ENCODE measurements at places on chromosomes 4 and X.
A peak's percentile ranks its signal among the peaks of the same experiment; 100 is the strongest.

DNA sequence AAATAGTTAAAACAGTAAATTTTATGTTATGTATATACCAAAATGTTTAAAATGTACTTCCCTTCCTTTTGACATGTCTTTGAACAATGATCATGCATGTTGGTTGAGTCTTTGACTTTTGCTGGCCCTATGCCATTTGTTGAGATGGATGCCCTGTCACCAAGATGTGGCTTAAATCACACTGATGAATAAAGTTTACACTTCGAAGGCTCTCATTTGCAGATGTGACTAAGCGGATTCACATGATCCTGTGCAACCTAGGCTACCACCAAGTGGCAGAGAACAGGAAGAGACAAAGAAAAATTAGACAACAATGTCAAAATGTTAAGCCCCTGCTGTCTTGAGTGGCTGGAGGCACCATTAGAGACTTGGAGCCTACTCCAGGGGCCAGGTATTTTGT, 139.9 kb downstream of the RAB28 start:
- no peak for DNase-seq

DNA sequence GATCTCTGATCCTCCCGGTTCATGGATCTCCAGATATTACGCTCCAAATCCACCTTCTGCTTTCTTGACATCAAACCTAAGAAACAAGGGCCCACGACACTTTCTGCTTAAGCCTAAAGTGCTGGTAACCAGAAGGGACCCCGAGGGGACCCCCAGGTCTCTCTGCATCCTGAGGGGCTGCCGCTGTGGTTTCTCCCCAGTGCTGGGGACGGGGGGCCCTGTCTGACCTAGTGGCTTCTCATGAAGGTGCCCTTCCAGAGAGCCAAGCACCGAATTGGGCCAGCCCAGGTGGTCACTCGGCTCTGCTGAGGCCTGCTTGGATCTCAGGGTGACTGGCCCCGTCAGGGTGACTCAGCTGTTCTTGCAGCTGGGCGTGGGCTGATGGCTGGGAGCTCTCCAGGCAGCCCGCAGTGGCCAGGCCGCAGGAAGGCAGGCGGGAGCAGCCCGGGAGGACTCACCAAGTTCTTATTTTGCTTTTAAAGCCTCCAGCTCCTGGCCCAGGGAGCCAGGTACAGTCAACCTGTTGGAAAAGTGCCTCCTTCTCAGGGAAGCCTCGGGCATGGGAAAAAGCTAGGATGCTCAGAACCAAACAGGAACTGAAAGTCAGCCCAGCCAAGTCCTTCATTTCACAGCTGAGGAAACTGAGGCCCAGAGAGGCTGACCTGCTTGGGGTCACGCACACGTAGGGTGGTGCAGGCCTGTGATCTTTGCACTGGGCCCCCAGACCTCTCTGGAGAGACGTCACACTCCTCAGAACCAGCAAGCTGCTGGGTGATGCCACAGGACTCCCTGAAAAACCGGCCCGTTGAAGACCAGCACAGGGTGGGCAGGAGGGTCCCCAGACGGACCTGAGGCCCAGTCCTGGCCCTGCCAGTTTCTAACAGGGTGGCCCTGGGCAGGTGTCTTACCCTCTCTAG, 16.7 kb downstream of the BLOC1S4 start:
- peak; percentile 78 for DNase-seq

DNA sequence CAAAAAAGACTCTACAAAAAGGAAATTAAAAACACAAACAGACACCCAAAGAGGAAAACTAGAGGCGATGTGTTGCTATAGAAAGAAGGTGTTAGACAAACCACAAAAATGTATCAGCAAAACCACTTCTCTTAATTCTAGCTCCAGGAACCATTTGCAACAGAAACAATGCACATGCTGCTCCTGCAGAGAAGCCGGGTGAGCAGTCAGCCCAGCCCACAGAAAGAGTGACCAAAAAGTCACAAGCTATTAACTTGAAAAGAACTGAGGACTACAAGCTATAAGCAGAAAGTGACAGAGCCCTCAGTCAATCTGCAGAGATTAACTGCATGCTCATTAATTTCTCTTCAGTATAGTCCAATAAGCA, 96.2 kb upstream of the KLHL13 start:
- peak; percentile 52 for DNase-seq

DNA sequence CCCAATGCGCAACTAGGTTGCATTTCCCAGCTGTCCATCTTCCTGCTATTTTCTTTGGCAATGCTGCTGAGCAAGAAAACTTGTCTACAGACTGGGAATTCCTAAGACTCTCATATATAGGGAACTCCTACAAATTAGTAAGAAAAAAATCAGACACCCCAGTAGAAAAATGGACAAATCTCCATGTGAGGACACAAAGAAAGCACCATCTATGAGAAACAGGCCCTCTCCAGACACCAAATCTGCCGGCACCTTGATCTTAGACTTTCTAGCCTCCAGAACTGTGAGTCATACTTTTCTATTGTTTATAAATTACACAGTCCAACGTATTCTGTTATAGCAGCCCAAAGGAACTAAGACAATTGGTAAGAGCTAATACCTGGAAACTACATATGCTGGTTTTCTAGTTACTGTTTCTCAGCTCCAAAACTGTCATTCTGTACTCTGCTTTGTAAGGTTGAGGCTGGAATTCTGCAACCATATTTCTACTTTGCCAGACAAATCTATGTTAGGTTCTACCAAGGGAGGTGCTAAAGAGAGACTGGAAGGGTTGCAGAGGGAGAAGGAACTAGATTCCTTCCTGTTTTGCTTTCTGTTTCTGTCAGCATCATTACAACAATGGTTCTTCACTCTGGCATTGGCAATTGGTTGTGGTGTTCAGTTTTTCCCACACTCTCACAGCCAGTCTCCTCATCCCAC, 35.7 kb upstream of the FAM241A start:
- peak; percentile 72 for DNase-seq
